Activated naive CD8-positive, alpha-beta T cell treated with anti-CD3 and anti-CD28 coated beads, Interleukin-2, amount 50 U/mL, for 16 hours (primary cell): ENCODE measurements at places on chromosomes 3 and 15.

DNA sequence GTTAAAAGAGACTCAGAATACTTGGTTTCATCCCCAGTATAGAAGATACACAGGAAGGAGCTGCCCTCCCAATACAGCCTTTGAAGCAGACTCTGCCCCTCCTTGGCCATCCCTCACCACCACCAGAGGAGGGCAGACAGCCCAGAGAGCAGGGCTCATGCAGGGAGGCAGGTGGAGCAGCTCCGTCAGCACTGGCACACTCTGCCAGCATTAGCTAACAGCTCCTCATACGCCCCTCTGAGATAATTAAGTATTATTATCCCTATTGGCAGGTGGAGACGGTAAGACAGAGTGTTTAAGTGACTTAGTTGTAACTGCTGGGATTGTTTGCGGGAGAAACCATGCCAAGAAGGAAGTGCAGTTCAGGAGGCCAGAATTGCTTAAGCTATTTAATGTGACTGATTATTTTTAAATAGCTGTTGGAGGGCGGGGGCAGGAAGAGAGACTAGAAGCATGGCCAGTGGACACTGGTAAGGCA lies 434.0 kb downstream of the EPHB1 start:
- DNase-seq, result no peak

DNA sequence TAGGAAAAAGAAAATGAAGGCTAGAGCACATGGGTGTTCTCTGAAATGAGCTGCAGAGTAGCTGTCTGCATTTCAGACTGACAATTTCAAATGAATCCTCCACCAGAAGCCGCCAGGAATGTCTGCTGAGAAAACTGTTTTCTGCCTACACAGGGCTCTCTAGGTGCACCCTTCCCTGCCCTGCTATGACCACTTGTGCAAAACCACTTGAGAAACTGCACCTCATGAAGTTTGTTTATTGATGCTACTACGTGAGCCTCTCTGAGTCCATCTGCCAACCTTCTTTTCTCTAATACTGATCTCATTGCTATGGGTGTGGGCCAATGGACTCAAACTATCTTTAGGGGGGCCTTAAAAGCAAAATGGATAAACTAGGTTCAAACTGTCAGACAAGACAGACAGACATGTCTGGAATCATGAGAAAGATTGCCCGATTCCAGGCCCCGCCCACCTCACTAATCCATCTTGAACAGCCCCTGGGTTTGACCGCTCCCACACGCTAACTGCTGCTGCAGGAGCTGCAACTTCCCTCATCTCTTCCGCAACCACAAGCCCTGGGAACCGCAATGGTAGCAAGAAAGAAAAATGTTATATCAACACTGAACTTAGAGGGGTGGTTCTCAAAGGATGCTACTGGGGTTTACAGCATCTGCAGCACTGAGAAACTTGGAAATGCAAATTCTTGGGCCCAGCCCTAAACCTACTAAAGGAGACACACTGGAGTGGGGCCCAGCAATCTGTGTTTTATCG lies 9.0 kb upstream of the CD47 start:
- no peak for DNase-seq

- no peak for DNase-seq
Observed at GRCh38 chr3:150357923-150358607, 50.0 kb upstream of the TSC22D2 start.

- no peak for DNase-seq
Observed at GRCh38 chr15:25863111-25863967, at the start of gene ATP10A. Gene ATP10A, minus strand, starts transcription at chr15:25863327. Its CDS starts 231 bp downstream, at chr15:25863096.

GRCh38 chr3:79497447-79498111 lies 270.2 kb downstream of the ROBO1 start:
- DNase-seq, result no peak

DNA sequence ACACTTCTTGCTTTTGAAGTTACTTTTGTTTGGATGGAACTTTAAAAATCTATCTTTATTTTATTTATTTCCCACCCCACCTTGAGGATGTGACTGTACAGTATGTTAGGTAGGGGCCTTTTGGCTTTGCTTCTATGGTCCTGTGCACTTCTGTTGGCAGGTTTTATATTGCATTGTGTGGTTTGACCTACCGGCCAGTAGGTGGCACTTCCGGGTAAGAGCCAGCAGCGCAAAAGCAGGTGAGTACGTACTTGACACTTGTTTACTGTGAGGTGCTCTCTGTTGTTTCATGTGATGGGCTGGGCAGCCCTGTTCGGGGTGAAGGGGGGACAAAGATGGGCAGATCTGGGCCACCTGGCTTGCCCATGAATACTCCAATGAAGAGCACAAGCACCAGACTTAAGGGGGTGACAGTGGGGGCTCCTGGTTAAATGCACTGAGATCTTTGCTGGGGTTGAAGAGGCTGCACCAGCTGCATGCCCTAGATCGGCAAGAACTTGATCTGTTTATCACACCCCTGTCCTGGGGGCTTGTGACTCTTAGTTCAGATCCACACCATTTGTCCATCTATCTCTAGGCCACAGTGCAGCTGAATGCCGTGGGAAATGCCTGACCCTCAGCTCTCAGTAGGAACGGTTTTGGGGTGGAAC lies 131.6 kb downstream of the NLGN1 start:
- no peak for DNase-seq

- no peak for DNase-seq
Observed at GRCh38 chr3:105606016-105606415, 239.3 kb downstream of the ALCAM start.

- DNase-seq, result no peak
Observed at GRCh38 chr3:84039099-84039498, 919.7 kb upstream of the CADM2 start.

DNA sequence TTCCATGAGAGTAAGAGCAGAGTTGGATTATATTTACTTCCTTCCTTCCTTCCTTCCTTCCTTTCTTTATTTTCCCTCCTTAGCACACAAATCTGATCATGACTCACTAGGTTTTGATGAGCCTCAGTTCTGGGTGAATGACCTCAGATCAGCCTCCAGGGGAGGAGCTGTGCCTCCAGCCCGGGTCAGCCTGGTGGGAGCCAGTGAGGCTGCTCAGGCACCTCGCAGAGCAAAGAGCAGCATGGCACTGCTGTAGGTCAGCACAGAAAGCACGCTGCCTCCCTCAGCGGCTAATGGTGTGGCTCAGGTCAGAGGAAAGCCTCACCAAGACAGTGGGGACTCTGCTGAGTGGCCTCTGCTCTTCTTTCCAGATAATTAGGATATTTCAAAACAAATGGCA lies 108.5 kb downstream of the SYNPR start:
- no peak for DNase-seq

- no peak for DNase-seq
Observed at GRCh38 chr3:22893644-22894325, 309.3 kb upstream of the UBE2E2 start.

GRCh38 chr15:88257311-88258092 lies 963 bp upstream of the NTRK3 start:
- DNase-seq, result no peak

- no peak for DNase-seq
Observed at GRCh38 chr3:65091565-65091964, 403.8 kb upstream of the ADAMTS9 start.

DNA sequence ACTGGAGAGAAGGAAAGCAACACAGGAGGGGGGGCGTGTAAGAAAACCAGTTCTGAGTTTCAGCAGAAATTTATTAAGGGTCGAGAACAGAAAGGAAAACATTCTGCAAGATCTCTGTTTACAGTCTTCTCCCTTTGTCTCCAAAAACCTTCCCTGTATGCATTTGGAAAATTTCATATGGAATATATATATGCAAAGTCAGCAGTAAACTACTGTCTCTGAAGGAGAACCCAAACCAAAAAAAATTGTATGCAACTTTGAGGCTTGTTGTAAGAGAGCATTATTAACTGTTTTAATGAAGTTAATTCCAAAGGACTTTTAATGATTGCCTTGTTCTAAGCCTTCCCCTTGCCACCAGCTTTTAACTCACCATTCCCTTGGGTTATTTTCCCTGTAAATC lies 238.2 kb upstream of the GPR149 start:
- no peak for DNase-seq

- DNase-seq, result no peak
Observed at GRCh38 chr3:21484057-21484827, 266.8 kb downstream of the ZNF385D start.

GRCh38 chr15:65339920-65340319 lies 35.4 kb downstream of the RNU5B-1 start:
- no peak for DNase-seq

GRCh38 chr3:69092030-69092516 lies 7.3 kb downstream of the ARL6IP5 start:
- DNase-seq, result no peak
